ENCODE measurements at places on chromosomes 5 and 9. TPM values are rescaled to one million over a fixed set of nuclear protein-coding genes. Genes with fewer than 3 reads are reported as not detected.

GRCh38 chr5:12910641-12911040 is 1006.4 kb upstream of the CTNND2 start:
- DNase-seq = no peak

- DNase-seq = peak; percentile 99
Observed at GRCh38 chr5:172361566-172362238, 78.1 kb upstream of the UBTD2 start.

- DNase-seq = no peak
Observed at GRCh38 chr5:68953231-68953874, 140.5 kb upstream of the SLC30A5 start.

GRCh38 chr5:79050498-79050897 is 19.0 kb downstream of the DMGDH start:
- DNase-seq = no peak

- no peak for DNase-seq
Observed at GRCh38 chr5:129653057-129653375, 94.9 kb upstream of the MINAR2 start.

- no peak for DNase-seq
Observed at GRCh38 chr5:134046801-134047686, 42.3 kb upstream of the VDAC1 start.

- peak; percentile 67 for DNase-seq
Observed at GRCh38 chr5:122102825-122103224, 24.8 kb upstream of the LOX start.

DNA sequence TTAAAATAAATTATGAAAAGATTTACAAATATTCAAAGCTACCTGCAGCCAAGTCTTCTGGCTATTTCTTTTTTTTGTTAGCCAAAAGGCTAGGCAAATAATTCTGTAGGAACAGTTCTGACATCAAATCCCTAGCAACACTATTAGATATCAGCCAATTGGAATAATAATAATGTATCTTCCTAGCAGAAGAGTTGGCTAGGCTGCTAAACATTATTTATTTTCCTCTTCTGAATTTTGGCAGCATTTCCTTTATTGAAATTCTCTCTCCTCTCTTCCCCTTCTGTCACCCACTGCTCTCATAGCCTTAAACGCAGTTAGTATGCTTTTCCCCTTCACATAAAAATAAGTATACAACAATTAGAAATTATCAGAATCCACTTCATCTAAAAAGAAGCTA is 42.6 kb downstream of the ZDHHC21 start:
- DNase-seq = no peak

- DNase-seq = no peak
Observed at GRCh38 chr9:13063880-13064459, 215.5 kb downstream of the MPDZ start.

- DNase-seq = no peak
Observed at GRCh38 chr5:118220556-118221195, 767.7 kb downstream of the DTWD2 start.

DNA sequence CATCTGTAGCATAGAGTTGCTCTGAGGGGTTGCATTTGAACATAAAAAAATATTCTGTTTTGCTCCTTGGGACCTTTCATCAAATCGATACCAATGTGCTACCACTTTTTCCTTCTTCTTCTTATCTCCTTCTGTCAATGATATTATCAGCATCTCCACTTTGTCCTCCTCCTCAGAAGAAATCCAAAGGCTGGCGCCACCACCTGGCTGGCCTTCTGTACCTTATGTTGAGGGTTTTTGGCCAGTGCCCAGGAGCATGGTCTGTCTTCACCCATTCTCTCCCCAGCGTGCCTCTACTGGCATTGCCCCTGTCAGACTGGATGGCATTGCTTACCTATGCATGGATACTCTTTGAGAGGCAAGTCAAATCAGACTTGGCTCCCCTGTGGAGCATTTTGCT is 167.2 kb downstream of the CFAP90 start:
- DNase-seq = no peak

DNA sequence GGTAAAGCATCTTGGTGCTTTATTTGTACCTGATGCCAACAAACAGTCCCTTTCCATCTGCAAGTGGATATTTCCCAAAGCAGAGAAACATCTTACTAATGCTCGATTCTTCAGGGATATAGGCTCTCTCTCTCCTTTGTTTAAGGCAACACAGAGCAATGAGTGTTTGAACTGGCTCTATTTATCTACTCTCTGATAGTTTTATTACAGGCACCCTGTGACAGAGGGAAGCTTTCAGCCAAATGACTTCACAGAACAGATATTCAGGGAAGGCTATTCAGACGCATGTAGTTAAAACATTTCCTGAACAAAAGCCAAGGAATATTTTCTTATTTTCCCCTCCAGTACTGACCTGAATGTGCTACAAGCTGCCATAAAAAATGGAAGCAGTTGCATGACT is 141.8 kb downstream of the YIPF5 start:
- peak; percentile 6 for DNase-seq

DNA sequence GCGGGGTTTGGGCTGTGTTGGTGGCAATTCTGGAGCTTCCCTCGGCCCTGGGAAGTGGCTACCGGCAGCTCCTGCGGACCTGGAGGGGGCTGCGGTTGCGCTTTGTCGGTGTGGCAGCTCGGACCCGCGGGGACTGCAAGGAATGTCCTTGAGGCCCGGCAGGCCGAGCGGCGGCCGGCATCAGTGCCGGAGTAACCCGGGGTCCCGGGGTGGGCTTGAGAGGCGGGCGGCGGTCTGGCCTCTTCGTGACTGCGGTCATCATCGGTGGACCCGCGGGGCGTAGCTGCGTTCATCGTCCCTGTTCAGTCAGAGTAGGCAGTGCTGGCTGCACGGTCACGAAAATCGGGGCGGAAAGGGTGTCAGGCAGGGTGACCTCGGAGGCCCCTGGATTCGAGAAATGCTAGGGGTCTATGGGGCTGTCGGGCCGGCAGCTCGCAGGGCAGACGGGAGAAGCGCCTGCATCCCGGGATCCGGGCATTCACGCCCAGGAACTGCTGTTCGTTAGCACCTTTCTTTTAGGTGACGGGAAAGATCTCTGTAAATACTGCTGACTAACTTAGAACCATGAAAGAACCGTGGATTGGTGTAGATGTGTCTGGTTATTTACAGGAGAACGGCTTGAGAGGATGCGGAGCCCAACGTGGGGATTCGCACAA is 474 bp downstream of the HMGCR start:
- peak; percentile 14 for DNase-seq

GRCh38 chr5:83172655-83173054 is 95.3 kb downstream of the XRCC4 start:
- DNase-seq = no peak

GRCh38 chr5:124574521-124575436 is 171.7 kb downstream of the ZNF608 start:
- DNase-seq = no peak

- no peak for DNase-seq
Observed at GRCh38 chr9:77726289-77726688, 78.2 kb upstream of the GNA14 start.

DNA sequence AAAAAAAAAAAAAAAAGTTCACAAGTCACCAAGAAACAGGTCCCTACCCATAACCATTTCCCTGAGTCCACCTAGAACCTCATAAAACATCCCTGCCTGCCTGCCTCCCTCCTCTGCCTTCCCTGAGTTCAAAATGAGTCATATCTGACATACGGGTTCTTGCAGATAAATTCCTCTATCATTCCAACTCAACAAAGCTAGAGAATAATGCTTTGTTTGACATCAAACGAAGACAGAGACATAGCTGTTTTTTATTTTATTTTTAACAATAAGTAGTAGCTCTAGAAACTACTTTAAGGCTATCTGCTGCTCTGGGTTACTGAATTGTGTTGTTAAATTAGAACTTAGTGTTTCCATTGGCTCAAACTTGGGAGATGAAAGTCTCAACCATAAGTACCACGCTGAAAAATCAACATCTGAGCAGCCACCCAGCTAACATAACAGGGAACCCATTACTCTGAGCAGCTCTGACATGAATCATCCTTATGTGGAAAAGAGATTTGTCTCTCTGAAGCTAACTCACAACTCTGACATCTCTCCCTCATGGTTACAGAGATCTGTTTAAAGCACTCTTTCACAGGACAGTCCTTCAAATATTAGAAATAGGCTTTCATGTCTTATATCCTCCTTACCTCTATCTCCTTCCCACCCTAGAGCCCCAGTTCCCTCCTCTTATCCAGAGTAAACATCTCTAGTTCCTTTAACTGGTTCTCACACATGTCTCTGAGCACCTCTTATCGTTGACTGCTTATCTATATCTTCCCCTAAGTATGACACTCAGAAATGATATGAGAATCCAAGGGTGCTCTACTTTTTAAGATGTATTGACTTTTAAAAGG is 12.1 kb downstream of the TMEM245 start:
- DNase-seq = peak; percentile 81

DNA sequence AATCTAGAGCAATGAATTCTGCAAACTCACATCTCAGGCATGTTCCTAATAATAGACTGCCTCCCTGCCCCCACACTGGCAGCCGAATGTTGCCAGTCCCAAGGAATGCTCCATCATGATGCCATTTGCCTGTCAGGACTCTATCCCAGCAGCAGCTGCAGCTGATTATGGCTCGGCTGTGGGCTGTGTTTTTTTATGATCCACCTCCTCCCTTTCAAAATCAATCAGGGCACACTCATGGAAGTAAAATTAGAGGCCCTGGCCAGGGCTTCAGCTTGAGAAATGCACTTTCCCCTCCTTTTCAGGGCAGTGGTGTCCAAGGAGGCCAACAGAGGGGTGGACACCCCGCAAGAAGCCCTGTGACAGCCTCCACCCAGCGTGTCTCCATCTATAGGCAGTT is 176.7 kb upstream of the S1PR3 start:
- DNase-seq = no peak

DNA sequence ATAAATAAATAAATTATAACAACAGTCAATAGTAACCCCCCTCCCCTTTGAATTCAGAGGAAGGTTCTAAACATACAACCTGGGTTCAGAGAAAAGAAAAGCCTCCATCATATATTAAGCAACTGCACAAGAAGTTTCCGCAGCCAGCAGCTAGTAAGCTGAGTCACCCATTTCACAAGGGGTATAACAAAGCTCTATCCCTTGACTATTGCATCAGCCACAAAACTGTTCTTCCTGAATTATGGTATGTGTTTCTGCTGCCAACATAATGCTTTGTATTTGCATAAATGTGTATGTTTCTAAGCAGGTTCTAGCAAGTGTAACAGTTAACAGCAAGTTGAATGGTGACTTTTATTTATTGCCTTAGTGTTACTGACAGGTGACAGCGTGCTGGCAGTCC is 6.8 kb upstream of the CEP120 start:
- peak; percentile 91 for DNase-seq

DNA sequence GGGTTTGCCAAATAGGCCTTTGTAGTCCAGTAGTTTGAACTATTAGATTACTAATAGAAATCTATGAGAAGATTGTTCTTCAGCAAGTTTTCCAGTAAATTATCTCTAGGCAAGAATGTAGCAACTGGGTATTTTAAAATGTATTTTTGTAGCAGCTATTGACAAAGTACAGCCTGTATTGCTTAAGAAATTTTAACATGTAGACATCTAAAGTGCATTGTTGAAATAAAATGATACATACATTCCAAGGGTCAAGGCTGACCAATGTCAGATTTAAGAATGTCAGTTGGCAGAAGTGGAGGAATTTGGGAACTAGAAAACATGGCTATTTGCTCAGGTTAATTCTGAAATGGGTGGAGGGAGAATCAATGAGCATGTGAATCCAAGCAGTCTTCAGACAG is 57.5 kb upstream of the ZSWIM6 start:
- no peak for DNase-seq

DNA sequence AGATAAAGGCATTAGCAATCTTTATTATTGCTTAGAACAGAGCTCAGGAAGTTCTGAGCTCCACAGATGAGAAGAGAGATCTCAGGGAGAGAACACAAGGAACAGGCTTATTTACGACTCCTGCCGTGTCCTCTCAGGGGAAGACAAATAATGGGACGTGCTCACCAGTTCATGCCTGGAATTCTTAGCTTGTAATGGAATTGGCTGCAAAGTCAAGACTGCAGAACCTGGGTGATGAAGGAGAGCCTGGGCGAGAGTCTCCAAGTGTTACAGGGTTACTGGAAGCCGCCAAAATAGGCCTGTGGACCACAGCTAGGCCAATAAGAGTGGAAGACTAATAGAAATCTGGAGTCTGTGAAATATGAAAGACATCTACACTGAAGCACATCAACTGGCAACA is 174.5 kb upstream of the ADAMTSL1 start:
- no peak for DNase-seq

- DNase-seq = peak; percentile 85
Observed at GRCh38 chr5:104344809-104345208, 782.2 kb upstream of the NUDT12 start.

DNA sequence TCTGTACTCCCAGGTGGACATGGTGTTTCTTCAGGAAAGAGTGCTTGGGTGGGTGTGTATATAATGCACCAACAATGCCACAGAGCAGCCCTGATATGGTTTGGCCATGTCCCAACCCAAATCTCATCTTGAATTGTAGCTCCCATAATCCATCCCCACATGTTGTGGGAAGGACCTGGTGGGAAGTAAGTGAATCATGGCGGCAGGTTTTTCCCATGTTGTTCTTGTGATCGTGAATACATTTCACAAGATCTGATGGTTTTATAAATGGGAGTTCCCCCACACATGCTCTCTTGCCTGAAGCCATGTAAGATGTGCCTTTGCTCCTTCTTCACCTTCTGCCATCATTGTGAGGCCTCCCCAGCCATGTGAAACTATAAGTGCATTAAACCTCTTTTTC is 158.5 kb downstream of the NR3C1 start:
- DNase-seq = peak; percentile 80

DNA sequence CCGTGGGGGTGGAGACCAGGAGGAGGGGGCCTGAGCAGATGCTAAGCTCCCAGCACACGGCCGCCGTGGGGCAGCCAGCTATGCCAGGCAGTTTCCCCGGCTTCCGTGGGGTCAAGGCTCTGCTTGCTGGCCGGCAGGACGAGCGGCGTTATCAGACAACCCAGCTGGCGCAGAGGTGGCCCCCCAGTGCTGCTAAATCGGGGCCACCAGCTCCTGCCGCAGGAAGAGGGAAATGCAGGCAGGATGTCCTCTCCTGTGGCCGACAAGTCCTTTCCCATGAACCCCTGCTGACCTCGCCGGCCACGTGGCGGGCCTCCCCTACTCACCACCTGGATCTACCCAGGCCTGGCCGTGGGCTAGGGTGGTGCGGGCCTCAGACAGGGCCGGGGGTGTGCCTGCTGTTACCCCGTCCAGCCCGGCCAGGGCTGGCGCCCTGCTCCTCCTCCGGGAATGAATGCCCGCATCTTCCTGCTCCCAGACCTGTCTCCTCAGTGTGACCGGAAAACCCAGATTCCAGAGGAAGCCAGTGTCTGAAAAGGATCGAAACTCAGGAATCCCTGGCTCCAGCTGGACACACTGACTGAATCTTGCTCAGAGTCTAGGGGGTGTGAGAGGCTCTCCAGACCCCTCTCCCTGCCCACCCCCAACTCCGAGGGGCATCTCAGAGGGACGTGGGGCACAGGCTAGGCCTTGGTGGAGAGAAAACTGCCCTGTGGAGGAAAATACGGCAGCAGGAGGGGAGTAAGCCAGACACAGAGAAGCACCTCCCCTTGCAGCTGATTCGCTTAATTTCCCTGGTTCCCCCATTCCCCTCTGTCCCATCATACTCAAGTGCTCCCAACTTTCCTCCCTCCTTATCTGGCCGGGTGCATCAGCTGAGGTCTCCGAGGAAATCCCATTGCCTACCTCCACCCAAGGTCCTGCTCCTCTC is 3.9 kb downstream of the FLT4 start:
- no peak for DNase-seq

BAAT gene
- 0.02 TPM for polyA plus RNA-seq

CLINT1 gene
- polyA plus RNA-seq = 97.7 TPM

C1QTNF2 gene
- 0.28 TPM for polyA plus RNA-seq

TBC1D9B gene
- polyA plus RNA-seq = 71.5 TPM

FST gene
- 324 TPM for polyA plus RNA-seq

KLF4 gene
- 10.1 TPM for polyA plus RNA-seq

ZNF366 gene
- polyA plus RNA-seq = not detected

ANXA1 gene
- 564 TPM for polyA plus RNA-seq

IFNB1 gene
- not detected for polyA plus RNA-seq

ZBED3 gene
- 0.70 TPM for polyA plus RNA-seq

Measured in mammary epithelial cell (primary cell).